Left hindlimb (tissue), 1 donor: ENCODE measurements at places on chromosomes 5 and 9.
A peak's percentile ranks its signal among the peaks of the same experiment; 100 is the strongest.

GRCh38 chr5:13278811-13279210 lies 665.7 kb downstream of the DNAH5 start:
- DNase-seq, result no peak

DNA sequence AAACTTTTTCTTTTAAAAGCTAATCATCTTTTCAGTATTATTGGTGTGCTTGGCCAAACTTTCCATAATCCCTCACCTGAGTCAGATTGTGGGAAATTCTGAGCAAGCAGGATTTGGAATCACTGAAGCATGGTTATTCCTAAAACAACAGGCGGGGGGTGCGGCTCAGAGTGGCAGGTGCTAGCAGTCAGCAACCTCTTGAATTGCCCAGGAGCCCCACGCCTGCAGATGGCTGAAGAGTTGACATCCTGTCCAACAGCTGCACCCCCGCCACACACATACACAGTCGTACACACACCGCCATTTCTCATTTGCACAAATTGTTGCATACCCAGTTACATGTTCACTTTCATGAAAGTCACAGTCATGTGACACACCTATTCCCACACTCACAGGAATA lies 96.6 kb downstream of the LHX2 start:
- no peak for DNase-seq

DNA sequence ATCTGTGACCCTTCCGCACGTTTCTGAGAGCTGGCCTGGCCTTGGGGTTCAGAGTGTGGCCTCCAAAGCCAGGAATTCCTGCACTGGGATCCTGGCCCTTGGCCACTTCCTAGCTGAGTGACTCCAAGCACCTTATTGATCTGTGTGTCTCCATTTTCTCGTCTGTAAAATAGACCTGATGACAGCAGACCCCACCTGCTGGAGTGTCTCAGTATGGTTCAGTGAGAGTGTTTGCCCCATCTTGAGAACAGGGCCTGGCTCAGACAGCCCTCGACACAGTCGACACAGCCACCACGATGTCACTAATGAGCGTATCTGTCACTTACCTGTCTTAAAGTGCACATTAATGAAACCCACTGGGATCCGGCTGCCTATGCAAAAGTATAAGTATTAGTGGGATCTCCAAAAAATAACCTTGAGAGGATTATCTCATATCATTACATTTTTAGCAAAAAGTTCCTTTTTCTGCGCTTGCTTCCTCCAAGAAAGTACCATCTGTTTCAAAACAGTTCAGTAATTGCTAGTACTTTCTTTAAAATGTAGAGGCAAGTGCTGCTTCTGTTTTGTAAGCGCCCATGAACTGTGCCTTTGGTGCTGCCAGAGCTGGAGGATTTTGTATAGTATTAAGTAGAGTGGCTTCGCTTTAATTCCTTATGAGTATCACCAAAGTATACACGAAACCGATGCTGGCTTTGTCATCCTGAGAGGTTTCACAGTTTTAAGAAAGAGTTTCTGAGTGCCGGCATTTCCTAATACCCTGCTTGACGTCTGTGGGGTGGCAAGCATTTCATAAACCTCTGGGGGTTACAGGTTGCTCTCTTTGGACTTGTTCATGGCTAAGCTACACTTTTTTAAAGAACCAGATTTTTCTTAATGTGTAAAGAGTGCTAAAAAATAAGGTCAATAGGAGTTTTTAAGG lies 31.7 kb downstream of the UBE2QL1 start:
- no peak for DNase-seq

DNA sequence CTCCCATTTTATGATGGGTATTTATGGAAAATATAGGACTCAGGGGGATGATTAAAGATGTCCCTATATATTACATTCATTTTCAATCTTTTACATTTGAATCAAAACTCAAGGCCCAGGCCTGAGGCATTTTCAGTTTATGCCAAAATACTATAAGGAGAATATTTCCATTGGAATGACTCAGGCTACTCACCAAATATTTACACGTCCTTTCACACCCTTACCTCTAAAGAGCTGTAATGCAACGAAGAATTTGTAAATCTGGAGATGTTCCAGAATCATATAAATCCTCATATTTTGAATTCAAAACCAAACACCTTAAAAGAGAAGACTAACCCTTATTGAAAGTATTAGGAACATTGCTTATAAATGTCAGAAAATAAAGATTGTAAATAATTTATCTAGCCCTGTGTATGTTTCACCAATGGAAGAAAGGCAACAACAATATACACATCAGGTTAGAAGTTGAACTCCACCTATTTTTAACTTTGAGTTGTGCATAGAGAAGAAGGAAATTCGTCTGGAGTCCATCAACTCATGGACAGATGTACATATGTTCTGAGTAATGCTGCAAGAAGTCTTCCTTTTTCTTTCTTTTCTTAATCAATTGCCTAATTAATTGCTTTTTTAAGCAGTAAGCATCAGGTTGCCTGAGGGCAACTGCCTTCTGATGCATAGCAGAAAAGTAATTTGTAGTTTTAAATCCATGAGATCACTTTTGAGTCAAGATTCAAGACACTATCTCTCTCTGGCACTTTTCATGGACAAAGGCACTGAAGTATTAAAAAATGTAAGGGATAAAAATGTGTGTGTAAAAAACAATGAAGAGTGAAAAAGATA lies 579.3 kb upstream of the RGMB start:
- no peak for DNase-seq

DNA sequence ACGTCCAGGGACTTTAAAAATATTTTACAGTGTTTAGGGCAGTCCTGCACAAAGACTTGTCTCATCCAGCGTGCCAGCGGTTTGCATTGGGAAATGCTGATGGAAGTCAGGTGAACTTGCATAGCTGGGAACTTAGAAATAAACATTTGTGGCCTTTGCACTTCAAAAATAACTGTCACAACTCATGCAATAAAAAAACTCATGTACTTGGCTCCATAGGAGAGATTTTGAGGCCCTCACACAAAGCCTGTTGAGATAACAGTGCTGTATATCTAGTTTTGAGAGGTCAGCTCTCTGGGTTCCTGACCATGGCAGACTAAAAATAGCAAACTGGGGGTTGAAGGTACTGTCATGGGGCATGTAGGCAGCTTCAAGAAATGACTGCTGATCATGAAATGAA lies 5.5 kb downstream of the COMMD10 start:
- DNase-seq, result no peak

DNA sequence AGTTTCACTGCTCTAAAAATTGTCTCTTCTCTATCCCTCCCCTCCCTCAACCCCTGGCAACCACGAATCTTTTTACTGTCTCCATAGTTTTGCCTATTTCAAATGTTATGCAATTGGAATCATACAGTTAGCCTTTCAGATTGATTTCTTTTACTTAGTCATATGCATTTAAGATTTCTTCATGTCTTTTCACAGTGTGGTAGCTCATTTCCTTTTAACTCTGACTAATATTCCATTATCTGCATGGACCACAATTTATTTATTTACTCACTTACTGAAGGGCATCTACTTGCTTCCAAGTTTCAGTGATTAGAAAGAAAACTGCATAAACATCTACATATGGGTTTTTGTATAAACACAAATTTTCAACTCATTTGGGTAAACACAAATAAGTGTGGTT lies 372.3 kb downstream of the CDH18 start:
- DNase-seq, result no peak

GRCh38 chr5:176458904-176459561 lies 10.8 kb downstream of the FAF2 start:
- no peak for DNase-seq

DNA sequence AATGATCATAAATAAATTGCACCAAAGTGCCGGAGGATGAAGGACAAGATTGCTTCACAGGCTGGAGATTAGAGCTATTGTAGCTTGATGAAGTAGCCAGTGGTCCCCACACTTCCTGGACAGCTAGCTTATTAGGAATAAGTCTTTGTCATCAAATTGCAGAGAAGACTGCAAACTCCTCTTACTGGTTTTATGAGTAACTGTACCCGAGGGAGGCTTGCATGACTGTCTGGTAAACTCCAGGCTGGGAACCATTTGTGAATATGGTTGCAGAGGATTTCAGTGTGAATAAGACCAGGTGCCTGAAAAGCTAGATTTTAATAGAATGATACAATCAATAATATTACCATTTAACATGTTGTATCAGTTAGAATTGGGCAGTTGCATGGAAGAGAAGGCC lies 36.5 kb upstream of the SEMA5A start:
- no peak for DNase-seq

- DNase-seq, result peak; percentile 64
Measured at GRCh38 chr9:94952565-94953373, 226.3 kb downstream of the AOPEP start.

- no peak for DNase-seq
Measured at GRCh38 chr9:78013934-78014333, 17.7 kb downstream of the GNAQ start.

DNA sequence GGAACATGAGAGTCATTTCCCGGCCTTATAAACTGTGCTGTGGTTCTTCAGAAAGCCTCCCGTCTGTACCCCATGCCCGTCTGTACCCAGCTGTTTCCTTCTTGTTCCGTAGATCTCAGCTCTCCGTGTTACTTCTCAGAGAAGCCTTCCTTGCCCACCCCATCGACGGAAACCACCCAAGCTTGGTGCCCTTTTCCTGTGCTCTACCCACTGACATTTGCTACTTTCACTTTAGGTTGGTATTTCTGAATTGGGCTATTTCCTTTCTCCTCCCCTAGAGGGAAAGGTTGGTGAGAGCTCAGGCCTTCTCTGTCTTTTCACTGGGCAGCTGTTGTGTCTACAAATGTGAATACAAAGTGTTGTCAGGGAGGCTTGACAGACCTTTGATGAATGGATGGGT lies 764.5 kb upstream of the ADAMTS16 start:
- DNase-seq, result no peak

- DNase-seq, result no peak
Measured at GRCh38 chr5:167850911-167851310, 440.5 kb upstream of the WWC1 start.

GRCh38 chr5:159341906-159342310 lies 11.6 kb upstream of the IL12B start:
- no peak for DNase-seq

GRCh38 chr5:115461093-115461492 lies 83.5 kb downstream of the FEM1C start:
- DNase-seq, result no peak

DNA sequence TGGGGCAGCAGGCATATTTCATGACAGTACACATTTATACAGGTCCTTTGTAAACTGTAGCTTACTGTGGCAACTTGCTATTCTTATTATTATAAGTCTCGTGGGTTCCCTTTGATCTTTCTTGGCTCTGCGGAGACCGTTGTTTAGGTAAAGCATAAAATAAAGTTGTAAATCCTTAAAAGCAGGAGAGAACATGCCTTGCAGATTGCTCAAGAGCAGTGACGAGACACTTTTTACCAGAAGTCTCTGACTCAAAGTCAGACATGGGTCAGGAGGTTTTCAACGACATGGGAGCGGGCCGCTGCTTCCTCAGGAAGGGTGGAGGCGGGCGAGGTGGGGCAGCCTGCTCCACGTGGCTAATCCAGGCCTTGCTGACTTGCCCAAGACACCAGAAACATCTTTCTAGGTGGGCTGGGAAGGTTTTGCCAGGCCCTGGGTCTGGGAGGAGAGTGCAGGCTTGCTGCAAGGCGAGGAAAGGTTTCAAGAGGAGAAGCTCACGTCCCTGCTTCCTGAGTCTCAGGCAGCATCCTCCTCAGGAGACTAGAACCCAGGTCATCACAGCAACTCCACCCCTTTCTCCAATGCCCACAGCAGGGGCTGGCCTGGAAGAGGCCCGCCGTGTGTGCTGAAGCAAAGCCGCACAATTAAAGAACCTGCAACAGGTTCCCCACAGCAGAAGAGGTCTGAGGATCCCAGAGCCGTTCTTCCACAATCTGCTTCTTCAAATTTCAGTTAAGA lies 6.5 kb downstream of the TBC1D2 start:
- DNase-seq, result no peak

- no peak for DNase-seq
Measured at GRCh38 chr5:145443964-145444363, 391.2 kb downstream of the PRELID2 start.
